ENCODE measurements at places on chromosomes 6 and 20.

DNA sequence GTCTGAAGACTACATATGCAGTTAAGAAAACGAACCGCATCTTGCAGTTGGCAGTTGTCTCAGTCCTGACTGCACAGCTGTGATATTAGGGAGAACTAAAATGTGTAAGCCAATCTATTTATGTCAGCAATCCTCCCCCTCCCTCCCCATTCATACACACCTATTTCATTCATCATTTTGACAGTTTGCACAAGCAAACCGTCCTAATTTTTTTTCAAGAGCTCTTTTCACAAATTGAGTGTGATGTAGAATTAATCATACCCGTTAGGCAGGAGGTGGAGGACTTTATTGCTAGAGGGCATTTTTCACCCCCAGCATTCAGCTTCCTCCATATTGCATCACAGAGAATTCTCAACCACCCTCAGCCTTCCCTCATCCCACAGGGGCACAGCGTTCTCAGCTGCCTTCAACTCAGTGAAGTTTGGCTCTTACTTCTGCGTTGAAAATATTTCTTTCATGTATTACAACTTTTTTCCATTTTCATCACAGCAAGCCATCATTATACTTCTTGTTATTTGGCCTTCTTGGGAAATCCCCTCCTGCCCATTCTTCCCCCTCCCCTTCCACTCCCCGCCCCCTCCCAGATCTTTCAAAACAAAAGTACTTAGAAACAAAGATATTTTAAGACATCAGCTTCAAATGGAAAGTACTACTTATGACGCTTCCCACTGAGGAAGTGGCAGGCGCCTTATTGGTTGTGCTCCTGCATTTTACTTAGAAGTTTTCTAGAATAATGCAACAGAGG, 37.5 kb downstream of the NOX3 start:
- DNase-seq = no peak

DNA sequence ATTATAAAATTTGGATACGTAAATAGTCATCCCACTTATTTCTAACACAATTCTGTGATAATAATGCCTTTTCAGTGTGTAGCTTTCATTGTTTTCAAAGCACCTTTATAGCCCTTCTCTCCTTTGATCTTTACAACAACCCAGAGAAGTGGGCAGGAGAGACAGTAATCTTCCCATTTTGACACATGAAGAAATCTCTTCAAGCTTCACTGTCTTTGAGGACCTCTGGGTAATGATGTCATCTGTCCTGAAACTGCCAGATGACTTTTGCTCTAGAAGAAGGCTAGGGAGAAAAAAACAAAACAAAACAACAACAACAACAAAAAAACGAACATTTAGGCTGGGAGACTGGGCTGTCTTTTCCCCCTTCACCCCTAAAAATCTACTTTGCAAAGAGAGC, 203.0 kb downstream of the KCNQ5 start:
- DNase-seq = no peak

DNA sequence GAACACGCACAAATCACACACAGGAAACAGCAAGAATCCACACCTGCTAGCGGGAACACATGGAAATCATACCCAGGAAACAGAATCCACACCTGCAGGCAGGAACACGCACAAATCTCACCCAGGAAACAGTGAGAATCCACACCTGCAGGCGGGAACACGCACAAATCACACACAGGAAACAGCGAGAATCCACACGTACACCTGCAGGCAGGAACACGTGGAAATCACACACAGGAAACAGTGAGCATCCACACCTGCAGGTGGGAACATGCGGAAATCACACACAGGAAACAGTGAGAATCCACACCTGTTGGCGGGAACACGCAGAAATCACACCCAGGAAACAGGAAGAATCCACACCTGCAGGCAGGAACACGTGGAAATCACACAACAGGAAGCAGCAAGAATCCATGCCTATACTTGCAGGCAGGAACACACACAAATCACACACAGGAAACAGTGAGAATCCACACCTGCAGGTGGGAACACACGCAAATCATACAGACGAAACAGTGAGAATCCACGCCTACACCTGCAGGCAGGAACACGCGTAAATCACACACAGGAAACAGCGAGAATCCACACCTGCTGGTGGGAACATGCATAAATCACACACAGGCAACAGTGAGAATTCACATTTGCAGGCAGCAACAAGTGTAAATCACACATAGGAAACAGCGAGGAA, 108.6 kb downstream of the DLL1 start:
- no peak for DNase-seq

DNA sequence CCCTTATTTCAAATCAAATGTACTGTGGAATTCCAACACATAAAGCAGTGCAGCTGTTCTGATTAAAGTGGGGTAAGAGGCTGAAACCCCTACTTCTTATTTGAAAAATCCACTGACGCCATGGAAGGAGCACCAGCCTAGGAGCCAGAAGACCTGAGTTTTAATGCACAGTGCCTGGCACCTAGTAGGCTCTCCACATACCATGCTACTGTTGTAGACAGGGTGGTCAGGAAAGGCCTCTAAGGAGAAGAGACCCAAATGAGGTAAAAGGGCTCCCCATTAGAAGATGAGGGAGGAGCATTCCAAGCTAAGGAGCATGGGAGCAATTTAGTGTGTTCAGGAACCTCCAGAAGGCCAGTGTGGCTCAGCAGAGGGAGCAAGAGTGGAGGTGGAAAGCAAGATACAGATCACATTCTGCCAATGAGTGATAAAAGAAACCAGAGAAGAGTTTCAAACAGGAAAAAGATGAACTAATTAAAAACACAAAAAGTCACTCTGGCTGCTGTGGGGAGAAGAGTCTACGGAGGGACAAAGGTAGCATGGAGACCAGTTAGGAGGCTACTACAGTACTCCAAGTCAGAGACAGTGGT, 11.8 kb upstream of the ZNF76 start:
- DNase-seq = no peak

- no peak for DNase-seq
Observed at GRCh38 chr6:154169193-154169847, 130.3 kb downstream of the OPRM1 start.

- DNase-seq = no peak
Observed at GRCh38 chr6:41688256-41688965, 47.0 kb downstream of the TFEB start.

- no peak for DNase-seq
Observed at GRCh38 chr6:157278171-157278570, 45.1 kb downstream of the TMEM242 start.

DNA sequence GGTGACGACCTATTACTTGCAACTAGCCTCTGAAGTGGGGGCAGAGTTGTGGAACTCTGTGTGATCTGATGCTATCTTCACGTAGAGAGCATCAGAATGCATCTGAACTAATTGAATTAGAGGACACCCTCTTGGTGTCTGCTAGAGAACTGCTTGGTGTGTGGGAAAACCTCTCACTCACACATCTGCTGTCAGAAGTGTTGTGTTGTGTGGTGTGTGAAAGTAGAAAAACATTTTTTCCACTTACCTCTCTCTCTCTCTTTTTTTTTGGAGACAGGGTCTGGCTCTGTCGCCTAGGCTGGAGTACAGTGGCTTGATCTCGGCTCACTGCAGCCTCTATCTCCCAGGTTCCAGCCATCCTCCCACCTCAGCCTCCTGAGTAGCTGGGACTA, 90.0 kb downstream of the CHMP4B start:
- no peak for DNase-seq

DNA sequence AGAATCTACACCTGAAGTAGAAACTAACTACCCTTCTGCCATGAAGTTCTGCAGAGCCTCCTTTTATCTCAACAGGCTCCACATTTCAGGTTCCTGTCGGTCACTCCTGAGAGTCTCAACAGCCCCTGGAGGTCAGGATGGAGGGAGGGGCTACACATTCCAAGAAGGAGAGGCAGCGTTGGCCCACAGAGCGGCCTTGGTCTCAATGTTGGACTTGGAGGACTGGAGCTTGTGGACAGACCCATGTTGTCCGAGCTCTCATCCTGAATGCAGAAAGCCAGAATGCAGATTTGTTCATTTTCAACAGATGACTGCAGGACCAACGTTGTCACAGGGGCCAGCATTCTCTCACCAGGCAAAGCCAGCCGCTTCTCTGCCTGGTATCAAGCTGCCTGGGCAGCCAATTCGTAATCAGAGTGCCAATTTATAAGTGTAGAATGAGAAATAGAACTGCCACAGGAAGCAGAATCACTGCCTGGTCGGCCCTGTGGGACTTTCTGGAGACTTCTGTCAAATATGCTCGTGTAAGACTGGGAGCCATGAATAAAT, 212.5 kb upstream of the SNX9 start:
- no peak for DNase-seq

DNA sequence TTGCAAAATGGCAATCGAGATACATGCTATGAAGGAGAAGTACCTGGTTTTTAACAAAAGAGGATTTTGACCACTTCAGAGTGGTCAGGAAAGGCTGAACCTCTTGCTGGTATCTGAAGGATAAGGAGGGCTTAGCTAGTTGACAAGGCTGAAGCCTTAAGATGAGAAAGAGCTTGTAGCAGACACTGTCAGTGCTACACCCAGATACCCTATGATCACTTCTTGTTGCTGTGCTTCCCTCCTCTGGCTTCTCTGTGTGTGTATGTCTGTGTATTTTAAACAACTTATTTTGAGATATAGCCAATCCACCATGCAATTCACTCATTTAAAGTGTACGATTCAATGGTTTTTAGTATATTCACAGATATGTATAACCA, 38.9 kb upstream of the TGM2 start:
- no peak for DNase-seq

DNA sequence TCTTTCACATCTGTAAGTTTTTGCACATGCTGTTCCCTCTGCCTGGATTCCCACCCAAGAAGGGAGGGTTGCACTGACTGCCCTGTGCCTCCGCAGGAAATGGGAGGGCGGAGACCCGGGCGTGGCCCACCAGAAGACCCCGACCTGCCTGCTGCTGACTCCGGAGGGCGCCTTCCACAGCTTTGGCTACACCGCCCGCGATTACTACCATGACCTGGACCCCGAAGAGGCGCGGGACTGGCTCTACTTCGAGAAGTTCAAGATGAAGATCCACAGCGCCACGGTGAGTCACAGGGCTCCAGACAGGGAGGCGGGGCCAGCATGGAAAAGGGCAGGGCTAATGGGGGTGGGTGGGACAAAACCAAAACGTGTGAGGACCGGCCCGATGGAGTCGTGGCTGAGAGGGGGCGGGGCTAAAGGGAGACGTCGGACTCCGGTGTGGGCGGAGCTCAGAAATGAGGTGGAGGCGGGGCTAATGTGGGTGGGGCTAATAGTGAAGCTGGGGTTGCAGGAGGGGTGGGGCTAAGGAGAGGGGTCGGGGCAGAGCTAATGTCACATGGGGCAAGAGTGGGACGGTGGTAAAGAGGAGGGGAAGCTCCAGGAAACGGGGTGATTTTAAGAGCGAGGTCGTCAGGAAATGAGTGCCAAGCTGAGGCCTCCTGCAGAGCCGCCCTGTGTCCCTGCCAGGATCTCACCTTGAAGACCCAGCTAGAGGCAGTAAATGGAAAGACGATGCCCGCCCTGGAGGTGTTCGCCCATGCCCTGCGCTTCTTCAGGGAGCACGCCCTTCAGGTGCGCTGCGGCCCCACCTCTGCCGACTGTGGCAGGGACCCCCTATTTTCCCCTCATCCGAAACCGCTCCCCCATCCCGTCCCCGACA, 12.6 kb downstream of the HSPA12B start:
- no peak for DNase-seq

DNA sequence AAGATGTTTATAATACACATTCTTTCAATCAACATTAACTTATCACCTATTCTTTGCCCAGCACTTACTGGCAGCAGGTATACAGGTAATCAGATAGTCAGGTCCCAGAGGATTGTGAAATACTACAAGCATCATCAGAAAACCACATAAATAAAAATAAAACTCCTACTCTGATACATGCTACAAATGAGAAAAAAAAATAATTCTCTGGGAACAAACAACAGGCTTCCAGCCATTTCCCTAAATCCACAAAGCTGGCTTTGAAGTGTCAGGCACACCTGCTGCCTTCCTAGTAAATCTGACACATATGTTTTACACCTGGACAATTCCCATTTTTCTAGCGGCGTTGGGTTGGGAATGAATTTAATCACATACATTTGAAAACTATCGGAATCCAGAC, 384.5 kb upstream of the CDH4 start:
- DNase-seq = no peak

DNA sequence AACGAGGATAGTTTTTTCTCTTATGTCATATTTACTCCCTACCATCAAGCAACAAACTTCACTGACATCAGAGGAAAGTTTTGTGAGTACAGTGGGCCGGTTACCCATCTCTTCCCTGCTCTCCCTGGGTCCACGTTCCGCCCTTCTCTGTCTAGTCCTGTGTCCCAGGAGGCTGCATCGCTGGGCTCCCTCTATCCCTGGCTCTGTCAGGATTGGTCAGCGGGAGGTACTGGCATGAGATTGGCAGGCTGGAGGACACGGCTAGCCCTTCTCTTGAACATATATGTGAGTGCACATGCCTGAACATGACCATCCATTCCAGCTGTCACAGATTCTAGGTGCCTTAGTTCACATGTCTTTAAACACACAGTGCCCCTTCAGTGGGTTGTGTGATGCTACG, 30.3 kb upstream of the TMEM181 start:
- no peak for DNase-seq

DNA sequence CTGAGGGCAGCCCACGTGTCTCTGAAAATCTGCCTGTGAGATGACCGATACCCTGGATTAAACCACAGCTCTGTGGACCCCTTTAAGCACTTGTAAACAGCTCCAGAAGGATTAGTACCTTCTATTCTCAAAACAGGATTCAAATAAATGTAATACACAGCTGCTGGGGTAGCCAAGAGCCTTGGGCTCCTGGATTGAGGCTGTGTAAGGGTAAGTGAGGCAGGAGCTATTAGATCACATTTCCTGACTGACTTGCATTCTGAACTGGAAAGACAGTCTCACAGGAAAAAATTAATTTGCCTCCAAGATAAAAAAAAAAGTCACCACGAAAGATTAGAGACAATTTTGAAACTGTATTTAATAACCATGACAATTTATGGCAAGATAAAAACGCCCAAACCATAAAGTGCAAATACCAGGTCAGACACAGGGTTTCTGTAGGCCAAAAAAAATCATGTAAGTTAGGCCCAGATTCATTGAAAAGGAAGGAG, 78.0 kb downstream of the TRMT11 start:
- no peak for DNase-seq

DNA sequence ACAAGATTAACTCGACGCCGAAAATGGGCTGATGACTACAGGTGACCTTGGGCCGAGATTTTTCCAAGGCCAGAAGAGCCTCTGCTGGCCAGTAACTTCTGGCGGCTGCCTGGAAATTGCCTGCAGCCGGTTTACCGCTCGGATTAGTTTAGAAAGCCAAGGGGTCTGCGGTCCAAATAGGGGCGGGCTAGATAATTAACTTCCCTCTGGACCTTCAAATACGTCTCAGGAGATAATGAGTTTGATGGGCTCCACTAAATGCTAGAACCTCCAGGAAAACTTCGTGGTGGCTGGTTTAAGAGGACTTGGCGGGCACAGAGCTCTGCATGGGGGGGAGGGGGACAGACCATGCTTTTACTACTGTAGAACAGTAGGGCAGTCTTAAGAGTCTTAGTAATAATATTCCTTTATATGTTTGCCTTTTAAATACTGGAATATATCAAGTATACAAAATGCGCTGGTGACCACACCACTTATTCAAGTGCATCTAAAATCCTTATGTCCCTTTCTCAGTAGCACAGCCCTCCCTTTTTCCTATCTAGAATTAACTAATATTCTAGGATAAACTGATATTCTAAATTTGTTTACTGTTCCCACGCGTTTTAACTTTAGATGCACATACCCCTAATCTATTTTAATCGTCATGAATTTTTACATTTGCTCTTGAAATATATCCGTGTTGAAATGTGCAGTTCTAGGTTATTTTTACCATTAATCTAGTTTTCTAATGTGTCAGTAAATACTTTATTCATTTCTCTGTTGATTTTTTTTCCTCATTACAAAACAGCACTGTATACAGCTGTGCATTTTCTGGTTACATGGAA, 107.5 kb upstream of the PRSS16 start:
- no peak for DNase-seq
